ENCODE measurements at places on chromosomes 2 and 18. TPM values are rescaled to one million over a fixed set of nuclear protein-coding genes. Genes with fewer than 3 reads are reported as not detected.
A peak's percentile ranks its signal among the peaks of the same experiment; 100 is the strongest.

GRCh38 chr2:119179991-119180390 is 21.4 kb upstream of the C1QL2 start:
- no peaks in the 10 kb centered on the region for H3K27me3 ChIP-seq
- H3K27ac ChIP-seq, result no peak overlapping the region
- no peak overlapping the region for H3K4me3 ChIP-seq

DNA sequence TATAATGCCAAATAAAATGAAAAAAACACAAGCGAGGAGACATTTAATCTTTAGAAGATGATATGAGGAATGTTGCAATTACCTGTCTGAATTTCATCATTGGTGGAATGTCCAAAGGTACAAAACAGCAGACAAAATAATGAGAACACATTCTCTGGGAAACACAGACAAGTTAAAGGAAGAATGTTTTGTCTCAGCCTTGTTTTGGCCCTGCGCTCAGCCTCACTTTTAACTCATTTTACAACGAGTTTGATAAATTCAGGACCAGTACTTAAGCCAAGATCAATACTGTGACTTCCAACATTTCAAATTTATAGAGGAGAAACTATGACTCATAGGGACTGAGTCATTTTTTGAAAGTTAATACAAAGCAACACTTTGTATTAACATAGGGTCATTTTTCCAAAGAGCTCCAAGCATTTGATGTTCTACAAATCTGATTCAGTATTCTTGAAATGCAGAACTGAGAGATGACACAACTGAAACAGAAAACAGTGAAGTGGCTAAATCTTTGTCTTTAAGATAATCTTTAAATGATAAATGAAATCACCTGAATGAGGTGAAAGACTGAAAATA is 833.2 kb upstream of the CHAC2 start:
- H3K4me3 ChIP-seq, result no peak overlapping the region
- no peak for DNase-seq

GRCh38 chr18:79926715-79927606 is 24.5 kb downstream of the SLC66A2 start:
- H3K36me3 ChIP-seq, result peaks cover 41% of the 10 kb centered on the region
- no peaks in the 10 kb centered on the region for H3K27me3 ChIP-seq
- no peak for DNase-seq
- no peak overlapping the region for H3K27ac ChIP-seq

DNA sequence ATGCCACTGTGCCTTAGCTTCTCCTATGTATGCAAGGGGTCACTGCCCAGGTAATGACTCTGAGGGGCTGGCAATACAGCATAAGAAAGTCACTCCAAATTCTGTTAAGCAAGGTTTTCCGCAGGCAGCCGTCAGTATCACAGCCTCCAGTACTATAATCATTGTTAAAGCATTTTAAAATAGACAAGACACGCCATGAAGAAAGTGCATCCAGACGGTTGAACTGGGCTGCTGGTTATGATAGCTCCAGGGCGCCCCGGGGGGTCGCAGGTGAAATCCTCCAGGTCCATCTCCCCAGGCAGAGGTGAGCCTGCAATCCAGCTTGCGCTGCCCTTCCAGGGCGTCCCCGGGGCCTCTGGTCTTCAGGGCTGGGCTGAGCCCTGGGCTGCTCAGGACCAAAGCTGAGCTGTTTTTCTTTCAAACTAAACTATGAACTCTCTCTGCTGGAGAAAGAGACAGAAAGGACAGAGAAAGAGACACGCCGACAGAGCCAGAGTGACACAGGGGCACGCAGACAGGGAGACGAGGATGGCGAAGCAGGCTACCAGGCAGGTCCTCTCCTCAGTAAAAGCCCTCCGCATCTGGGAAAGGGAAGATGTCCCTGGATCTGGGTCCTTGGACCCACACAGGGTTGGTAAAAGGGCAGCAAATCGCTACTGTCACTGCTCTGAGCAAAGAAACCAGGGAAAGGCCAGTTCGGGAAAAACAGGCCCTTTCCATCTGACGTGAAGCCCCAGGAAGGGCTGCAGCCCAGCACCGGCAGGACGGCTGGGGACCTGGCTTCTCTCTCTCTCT is 2.1 kb upstream of the TWIST2 start:
- H3K27ac ChIP-seq, result no peak overlapping the region
- H3K4me1 ChIP-seq, result no peaks in the 10 kb centered on the region
- no peak overlapping the region for H3K4me3 ChIP-seq
- peak; percentile 23 for DNase-seq
- peaks cover 65% of the 10 kb centered on the region for H3K27me3 ChIP-seq

DNA sequence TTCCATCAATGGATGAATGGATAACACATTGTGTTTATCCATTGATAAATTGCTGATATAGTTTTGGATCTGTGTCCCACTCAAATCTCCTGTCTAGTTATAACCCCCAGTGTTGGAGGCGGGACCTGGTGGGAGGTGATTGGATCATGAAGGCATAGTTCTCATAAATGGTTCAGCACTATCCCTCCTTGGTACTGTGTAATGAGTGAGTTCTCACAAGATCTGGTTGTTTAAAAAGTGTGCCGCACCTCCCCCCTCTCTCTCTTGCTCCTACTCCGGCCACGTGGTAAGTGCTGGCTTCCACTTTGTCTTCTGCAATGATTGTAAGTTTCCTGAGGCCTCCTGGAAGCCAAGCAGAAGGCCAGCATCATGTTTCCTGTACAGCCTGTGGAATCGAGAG is 23.9 kb upstream of the SPATA3 start:
- peak overlapping the region; percentile 56 for H3K27ac ChIP-seq
- no peak for DNase-seq
- H3K4me1 ChIP-seq, result peaks cover 64% of the 10 kb centered on the region

GRCh38 chr2:134866498-134867099 is 28.2 kb downstream of the ACMSD start:
- H3K27ac ChIP-seq, result no peak overlapping the region
- H3K36me3 ChIP-seq, result no peaks in the 10 kb centered on the region
- no peak overlapping the region for H3K4me3 ChIP-seq
- H3K27me3 ChIP-seq, result no peaks in the 10 kb centered on the region

DNA sequence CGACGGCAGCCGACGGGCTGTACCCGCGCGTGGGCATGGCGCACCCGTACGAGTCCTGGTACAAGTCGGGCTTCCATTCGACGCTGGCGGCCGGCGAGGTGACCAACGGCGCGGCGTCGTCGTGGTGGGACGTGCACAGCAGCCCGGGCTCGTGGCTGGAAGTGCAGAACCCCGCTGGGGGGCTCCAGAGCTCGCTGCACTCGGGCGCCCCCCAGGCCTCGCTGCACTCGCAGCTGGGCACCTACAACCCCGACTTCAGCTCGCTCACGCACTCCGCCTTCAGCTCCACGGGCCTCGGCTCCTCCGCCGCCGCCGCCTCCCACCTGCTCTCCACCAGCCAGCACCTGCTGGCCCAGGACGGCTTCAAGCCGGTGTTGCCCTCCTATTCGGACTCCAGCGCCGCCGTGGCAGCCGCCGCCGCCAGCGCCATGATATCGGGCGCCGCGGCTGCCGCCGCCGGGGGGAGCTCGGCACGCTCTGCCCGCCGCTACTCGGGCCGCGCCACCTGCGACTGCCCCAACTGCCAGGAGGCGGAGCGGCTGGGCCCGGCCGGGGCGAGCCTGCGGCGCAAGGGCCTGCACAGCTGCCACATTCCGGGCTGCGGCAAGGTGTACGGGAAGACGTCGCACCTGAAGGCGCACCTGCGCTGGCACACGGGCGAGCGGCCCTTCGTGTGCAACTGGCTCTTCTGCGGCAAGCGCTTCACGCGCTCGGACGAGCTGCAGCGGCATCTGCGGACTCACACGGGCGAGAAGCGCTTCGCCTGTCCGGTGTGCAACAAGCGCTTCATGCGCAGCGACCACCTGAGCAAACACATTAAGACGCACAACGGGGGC is 2.0 kb downstream of the SP9 start:
- H3K27ac ChIP-seq, result peak overlapping the region; percentile 70
- H3K27me3 ChIP-seq, result peaks cover 81% of the 10 kb centered on the region
- H3K4me3 ChIP-seq, result peak overlapping the region; percentile 58
- peaks cover 5% of the 10 kb centered on the region for H3K36me3 ChIP-seq
- peaks cover 37% of the 10 kb centered on the region for H3K4me1 ChIP-seq

DNA sequence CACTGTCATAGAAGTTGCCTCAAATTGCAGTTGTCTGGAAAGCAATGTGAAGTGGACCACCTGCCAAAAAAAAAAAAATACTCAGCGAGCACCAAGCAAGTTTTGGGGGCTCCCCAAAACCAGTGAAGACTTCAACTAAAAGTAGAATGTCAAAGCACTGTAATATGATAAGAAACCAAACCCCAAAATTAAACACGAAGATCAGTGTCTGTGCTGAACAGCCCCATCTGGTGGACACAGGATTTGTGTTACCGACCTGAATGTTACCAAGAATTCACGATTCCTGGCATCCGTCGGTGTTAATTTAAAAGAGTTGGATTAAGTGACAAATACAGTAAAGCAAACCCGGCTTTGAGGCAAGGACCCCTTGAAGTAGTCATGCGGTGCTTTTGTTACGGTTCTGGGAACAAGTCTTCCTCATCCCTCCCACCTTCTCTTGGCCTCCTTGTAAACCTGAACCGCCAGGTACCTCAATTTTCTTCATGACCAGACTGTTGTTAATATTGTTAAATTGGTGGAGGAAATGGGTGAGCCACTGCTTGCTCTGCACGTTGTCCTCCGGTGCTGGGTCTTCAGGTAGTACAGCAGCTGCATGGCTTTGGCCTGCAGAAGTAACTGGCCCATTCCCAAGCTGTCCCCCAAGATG is 31.3 kb upstream of the SSB start:
- peak overlapping the region; percentile 23 for H3K27ac ChIP-seq
- peaks cover 13% of the 10 kb centered on the region for H3K27me3 ChIP-seq
- peak overlapping the region; percentile 50 for H3K4me3 ChIP-seq
- H3K36me3 ChIP-seq, result peaks cover 3% of the 10 kb centered on the region
- DNase-seq, result peak; percentile 79
- peaks cover 31% of the 10 kb centered on the region for H3K4me1 ChIP-seq

CFAP210 gene
- total RNA-seq, result not detected

CARF gene
- 11.5 TPM for total RNA-seq

CNGA3 gene
- total RNA-seq, result not detected

All from activated CD8-positive, alpha-beta memory T cell treated with anti-CD3 and anti-CD28 coated beads, Interleukin-2, amount 10 ng/mL, durations not matched to agents 7 days and 5 days (primary cell).